ENCODE measurements at places on chromosomes 11 and 22.

DNA sequence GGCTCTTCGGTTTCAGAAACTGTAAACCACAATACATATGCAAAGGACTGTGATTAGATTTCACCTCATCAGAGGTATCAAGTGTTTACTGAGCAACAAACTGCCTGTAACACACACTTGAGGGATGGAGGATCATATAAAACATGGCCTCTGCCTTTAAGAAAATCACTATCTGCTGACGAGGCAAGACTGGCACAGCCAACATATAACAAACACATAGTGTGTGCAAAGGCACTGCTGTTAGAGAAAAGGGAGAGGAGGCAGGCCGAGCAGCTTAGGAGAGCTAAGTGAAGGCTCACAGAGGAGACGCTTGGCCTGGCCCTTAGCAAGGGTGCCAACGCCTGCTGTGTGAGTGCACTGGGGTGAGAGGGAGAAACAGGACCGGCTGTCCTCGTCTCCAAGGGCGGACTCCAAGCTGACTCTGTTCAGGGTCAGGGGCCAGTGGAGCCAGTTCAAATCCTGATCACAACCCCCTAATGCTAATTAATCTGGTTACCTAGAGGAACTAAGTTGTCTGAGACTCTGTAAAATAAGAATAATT is 48.2 kb downstream of the LRFN4 start:
- DNase-seq, result no peak

DNA sequence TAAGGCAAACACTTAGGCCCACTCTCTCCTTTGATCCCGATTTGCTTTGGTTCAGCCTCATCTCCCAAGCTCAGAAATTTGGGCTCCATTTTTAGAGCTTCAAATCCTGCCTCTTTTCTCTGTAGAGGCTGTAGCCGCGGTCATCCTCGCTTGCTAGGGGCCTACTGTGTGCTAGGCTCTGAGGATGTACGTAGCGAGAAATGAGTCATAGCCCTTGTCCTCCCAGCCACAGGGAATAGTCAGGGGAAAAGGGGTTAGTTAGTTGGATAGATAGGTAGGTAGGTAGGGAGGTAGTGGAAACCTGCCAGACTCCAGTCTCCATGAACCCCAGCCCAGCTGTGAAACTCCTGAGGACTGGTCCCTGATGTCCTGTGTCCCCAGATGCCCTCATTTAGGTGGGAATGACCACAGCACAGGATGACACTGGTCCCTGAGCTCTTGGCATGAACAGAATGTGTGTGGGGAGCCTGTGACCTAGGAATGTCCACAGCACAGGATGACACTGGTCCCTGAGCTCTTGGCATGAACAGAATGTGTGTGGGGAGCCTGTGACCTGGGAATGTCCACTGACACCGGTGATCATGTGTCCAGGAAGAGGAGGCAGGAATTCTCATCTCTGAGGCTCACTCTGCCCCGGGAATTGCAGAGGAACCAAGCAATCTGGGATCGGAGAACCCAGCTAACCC is 21.4 kb upstream of the HMOX1 start:
- no peak for DNase-seq

- DNase-seq, result no peak
Measured at GRCh38 chr11:15035283-15035682, 38.1 kb upstream of the CALCB start.

DNA sequence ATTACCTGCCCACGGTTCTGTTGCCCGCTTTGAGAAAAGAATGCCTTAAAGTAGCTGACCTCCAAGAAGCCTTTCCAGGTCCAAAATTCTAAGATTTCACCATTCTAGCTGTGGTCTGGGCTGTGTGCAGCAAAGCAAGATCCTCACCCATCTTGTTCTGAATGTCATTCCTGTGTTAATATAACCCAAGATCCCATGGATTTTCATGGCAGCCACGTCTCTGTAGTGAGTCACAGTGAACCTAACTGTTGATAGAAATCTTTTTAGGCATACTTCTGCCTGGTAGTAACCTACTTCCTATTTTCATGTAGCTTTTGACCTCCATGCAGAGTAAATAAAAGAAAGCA is 210.0 kb downstream of the NAV2 start:
- DNase-seq, result no peak

DNA sequence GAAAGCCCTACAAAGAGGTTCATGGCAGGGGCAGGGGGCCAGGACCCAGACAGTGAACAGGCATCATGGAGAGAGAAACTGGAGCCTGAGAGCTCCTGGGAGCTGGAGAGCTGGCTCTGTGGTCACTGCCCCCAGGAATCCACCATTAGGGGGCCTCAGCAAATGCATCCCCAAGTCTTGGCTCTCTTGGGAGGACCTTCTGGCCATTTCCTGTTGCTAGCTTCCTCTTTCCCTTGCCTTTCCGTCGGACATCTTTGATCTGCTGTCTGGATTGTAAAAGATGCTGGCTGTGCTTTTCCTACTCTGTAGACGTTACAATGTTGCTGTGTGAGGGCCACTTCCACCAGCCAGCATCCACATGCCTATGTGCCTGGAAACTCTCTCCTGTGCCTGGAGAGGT is 7.1 kb upstream of the CRYBB2 start:
- no peak for DNase-seq

DNA sequence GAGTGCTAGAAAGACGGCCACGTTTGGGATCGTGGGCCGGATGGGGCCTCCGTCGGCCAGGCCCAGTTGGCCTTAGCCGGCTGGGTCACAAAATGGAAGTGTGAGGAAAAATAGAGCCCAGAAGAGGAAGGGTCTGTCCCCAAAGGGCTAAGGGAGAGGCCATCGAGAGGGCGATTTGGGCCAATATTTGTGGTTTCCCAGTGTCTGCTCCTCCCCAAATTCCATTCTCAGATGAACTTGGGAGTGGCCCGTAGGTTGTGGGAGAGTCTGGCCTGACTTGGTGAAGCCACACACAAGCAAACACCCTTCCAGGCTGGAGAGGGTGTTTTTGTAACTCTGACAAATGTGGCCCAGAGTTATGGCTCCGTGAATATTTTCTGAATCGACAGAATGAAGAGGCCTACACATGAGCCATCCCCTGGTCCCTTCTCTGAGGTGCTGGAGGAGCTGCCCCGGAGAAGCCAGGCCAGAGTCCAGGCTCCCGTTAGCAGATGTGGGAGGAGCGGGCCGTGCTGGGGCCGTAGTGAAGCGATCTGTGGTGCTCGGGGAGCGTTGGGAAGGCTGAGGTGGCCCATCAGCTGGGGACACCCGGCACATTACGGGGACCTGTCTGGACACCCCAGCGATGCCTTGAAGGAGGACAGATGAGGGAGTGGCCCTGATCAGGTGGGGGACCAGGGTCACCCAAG is 73.5 kb upstream of the PPARA start:
- no peak for DNase-seq

DNA sequence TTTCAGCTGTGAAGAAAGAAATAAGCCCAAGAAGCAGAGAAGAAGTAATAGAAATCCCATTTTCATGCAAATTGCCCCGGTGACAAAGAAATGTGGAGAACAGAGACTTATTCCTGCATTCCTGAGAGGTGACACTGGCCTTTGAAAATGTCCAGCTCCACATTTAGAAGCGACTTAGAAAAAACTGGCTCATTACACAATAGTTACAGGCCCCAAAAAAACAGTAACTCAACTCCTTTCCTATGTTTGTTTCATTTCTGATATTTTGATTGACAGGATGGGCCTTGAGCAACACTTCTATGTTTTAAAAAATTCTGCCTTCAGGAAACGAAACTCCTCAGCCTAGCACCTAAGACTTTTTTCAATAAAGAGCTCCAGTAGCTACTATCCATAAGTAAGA is 726.9 kb upstream of the TENM4 start:
- no peak for DNase-seq

GRCh38 chr22:50705219-50705691 is 32.6 kb downstream of the SHANK3 start:
- DNase-seq, result no peak

DNA sequence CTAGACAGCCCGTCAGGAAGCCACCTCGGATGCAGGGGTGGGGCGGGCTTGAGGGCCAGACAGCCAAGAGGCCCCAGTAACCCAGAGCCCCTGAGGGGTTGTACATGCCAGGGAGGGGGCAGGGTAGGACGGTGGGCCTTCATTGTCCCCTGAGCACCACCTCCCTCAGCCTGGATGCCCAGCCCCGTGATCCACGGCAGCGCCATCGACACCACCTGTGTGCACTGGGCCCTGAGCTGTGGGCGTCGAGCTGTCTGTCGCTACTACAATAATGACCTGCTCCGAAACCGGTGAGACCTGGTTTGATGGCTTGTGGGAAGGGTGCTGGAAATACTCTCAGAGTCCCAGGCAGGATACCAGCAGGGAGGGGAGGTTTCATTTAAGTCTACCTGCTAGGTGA is 37.4 kb upstream of the TPBGL start:
- DNase-seq, result no peak

DNA sequence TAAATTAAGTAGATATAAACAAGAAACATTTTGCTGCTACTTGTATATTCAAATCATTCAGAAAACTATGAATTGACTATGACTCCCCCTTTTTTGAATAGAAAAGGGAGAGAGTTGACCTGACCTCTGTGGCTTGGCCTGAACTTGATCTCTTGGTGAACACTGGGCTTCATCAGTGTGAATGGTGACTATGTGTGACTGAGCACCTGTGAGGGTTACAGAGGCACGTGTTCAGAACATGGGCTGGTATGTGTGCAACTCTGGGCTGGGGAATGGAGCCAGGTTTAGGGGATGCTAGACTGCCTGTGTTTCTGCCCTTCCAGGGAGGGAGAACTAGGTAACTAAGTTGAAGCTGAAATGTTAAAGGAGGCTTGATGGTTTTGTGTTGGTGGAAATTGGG is 29.2 kb downstream of the HSD17B12 start:
- no peak for DNase-seq

GRCh38 chr11:105224482-105225253 is 85.1 kb upstream of the CARD18 start:
- DNase-seq, result no peak

DNA sequence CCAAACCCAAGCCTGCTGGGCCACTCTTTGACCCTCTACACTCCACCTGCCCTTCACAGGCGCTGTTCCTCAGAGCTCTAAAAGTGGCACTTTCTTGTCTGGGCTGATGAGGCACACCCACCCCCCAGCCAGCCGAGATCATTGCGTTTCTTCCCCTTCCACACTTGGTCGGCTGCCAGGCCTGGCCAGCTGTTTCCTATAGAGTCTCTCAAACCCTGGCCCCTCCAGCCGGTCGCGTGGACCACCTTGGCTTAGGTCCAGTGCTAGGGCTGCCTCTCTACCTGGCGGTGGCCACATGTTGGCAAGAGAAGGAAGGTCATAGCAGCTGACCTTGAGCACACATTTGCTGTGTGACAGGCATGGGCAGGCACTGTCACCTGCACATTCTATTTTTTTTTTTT is 60.6 kb downstream of the PPP6R2 start:
- DNase-seq, result no peak

DNA sequence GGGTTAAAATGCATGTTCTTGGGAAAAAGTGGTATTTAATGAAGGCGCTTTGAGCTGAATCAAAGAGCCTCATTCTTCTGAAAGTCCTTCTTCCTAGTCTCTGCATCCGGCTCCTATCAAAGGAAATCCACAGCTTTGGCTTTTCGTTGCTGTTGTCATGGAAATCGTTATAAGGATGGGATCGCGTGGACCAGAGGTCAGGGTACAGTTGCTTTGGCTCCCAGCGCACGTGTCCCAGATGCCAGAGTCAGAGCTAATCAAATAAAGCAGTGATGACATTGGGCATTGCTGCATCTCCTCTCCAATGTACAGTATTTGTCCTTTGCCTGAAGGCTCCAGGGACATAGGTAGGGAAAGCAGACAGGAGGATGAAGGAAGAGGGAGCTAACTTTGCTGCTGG is 181.9 kb downstream of the MYO18B start:
- DNase-seq, result no peak

GRCh38 chr11:45440111-45440510 is 154.0 kb upstream of the SYT13 start:
- DNase-seq, result no peak

GRCh38 chr11:111302298-111302697 is 4.0 kb downstream of the POU2AF3 start:
- no peak for DNase-seq

- DNase-seq, result no peak
Measured at GRCh38 chr22:24379536-24379935, 47.9 kb upstream of the ADORA2A start.

- DNase-seq, result no peak
Measured at GRCh38 chr11:57648801-57649735, 644 bp downstream of the YPEL4 start.

- no peak for DNase-seq
Measured at GRCh38 chr11:23540101-23540561, 679.9 kb upstream of the CCDC179 start.

DNA sequence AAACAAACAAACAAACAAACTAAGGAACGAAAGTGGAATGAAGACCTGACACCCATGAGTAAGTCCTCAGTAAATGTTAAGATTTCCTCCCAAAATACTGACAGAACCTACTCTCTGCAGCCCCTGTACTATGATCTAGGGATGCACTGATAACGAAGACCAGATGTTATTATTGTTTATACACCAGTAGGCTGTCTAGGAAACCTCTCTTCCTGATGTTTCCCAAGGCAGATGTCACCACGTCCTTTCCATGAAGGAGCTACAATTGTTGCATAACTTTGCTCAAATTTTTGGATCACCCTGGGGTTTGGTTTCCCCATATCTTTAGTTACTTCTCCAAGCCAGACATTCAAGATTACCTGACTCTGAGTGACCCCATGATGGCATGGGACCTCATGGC is 340.7 kb downstream of the MIAT start:
- DNase-seq, result no peak

DNA sequence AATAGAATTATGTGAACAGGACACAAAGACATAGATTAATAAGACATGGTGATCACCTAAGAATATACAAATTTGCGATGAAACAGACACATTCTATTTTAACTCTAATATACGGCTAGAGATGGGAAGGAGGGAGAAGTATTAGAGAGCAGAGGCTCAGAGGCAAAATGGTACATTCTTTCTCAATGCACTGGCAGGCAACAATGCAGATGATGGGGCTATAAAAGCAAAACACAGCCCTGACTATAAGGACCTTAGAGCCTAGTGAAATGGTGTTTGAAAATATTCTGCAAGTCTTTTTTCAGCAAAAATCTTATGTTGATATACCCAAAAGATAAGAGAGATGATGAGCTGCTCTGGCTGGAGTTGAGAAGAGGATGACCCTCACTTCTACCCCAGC is 13.1 kb downstream of the TCF20 start:
- no peak for DNase-seq

DNA sequence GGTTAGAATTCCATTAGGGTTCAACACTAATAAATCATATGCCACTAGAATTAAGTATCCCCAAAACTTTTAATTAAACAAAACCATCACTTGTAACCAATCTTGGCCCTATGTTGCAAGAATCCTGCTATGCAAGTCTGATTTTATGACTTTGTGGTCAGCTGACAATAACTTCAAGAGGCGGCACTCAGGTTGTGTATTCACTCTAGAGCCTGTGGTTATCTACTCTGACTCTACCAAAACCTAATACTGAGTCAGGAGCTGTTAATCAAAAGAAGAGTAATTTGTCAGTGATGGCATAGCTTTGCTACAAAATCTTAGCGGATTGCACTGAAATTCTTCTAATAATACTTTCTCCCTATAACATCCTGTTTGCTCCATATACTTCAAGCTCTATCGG is 253.7 kb downstream of the AASDHPPT start:
- DNase-seq, result no peak

- no peak for DNase-seq
Measured at GRCh38 chr11:65672180-65672860, 9.6 kb upstream of the RELA start.

Measured in activated CD4-positive, CD25-positive, alpha-beta regulatory T cell (primary cell).